ENCODE measurements at places on chromosomes 2 and 18. TPM values are rescaled to one million over a fixed set of nuclear protein-coding genes. Genes with fewer than 3 reads are reported as not detected.

DNA sequence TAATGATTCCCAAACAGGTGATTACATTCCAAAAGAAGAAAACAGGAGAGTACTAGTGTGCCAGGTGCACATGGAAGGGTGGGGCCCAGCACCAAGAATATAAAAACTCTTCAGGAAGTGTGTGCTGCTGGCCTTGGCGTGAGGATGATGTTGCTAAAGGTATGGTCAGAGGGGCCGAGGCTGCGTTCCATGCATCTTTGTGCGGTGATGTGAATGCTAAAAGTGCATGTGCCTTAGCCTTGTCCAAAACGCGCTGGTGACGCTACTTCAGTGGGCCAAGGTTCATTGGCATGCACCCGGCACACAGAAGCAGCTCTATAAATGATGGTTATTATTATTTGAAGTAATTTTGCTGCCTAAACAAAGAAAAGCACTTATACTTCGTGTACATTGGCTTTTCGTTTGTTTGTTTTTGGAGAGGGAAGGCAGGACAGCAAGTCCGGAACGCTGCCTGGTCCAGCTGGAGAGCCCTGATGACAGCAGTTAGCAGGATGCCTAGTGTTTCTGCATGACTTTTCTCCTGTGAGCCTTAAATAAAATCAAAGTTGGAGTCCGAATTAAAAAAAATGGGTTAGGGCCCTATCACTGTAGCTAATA lies 2.9 kb downstream of the ALKAL2 start:
- DNase-seq, result no peak

GRCh38 chr2:133503927-133504326 lies 64.3 kb downstream of the NCKAP5 start:
- no peak for DNase-seq

DNA sequence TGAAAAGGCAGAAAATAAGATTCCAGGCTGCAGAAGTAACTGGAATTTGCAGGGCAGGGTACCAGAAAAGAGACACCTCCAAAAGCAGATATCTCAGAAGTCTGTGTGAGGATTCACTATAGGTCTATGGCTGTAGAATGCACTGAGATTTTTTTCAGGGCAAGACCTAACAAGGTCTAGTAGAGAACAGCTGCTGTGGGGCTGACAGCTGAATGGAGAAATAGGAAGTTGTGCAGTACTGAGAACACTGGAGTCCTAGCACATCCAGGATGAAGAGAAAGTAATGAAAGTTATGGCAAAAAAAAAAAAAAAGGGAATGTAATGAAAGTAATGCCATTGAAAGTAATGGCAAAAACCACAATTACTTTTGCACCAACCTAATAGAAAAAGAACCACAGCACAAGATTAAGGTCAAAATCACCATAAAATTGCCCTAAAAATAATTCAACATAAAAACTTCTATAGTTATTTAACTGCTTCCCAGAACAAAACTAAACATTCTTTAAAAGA lies 57.3 kb downstream of the CPO start:
- no peak for DNase-seq

Gene SH3BP4
- 9.3 TPM for total RNA-seq

Gene IL36B
- total RNA-seq, result not detected

Gene GDF7
- 0.46 TPM for total RNA-seq

Gene DLGAP1
- not detected for total RNA-seq
